ENCODE measurements at places on chromosomes 12 and 14.

- DNase-seq, result no peak
Measured at GRCh38 chr14:97058589-97058988, 261.4 kb downstream of the VRK1 start.

DNA sequence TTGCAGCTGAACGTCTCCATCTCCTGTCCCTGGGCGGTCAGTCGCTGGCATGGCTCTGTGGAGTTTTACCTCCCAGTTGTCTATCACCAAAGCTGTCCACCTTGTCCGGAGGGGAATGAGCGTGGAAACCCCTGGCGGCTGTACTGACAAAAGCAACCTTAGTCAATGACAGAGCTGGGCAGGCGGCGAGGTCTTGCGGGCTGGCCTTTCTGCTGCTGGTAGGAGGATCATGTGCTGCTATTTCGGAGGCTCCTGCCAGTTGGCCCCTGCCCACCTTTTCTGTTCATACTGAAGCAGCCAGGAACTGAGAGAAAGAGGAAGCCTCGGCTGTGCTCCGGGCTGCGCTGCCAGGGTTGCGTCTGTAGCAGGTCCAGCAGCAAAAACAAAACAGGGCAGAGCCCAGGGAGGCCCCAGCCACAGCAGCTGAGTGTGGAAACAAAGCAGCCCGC, 57.7 kb downstream of the HMGA2 start:
- DNase-seq, result no peak

DNA sequence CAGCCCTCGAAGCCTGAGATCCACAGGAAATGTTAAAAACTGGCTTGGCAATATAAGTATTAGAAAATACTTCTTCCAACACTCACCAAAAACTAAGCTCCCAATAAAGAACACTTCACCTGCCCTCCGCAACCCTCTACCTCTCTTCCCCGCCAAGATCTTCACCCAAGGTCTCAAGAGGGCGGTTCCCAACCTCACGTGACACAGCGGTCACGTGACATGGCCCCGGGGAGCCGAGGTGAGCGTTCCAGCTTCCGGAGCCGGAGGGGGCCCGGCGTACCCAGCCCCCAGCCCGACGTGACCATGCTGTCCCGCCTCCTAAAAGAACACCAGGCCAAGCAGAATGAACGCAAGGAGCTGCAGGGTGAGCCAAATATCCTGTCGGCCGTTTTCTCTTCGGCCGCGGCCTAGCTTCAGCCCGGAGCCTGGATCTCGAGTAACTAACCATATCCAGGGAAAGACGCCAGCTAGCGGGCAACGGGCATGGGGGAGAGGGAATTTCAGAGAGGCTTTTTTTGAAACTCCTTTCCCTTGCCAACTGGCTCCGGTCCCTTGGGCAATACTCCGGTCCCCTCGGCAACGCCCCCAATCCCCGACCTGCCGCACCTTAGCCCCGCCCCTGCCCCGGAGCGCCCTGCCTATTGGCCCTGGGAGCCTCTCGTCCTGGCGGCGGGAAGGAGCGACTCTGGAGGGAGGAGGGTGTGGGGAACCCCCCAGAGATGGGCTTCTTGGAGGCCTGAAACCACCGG, at the start of gene BLOC1S1:
BLOC1S1 (plus strand) TSS at position 214 of the 749 bp plus-strand sequence; CDS start at position 220, 6 bp downstream.
- DNase-seq, result peak; percentile 86

DNA sequence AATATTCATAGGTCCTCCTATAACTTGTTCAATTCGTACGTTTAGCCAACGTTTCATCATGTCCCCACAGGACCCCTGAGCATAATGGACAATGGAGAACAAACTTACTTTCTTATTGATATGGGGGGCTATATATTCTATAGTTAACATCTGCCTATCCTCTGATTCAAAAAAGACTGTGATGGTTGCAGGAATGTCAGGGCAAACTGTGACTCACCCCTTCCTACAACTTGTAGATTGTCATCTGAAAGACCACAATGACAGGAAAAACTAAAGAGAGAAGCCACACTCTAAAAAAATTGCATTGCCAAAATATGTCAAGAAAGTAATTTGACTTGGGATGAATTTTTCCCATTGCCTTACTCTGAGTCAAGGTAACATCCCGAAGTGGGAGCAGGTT, 50.8 kb downstream of the CATSPERB start:
- no peak for DNase-seq

DNA sequence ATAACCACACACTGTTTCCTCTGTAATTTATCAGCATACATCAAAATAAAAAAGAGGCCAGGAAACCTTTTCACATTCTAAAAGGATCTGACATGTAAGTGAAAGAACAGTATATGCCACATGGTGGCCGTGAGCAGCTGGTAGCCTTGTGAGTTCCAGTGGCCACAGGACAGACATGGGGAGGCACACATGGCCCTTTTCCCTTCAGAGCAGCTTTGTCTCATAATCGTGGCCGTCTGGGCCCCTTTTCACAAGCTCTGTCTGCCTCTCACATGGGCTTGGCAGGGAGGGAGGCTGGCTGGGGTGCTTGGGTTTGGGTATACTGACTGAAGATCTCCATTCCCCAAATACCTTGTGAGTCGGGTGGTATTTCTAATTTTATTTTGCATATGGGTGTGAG, 1.5 kb upstream of the ZDHHC22 start:
- no peak for DNase-seq

DNA sequence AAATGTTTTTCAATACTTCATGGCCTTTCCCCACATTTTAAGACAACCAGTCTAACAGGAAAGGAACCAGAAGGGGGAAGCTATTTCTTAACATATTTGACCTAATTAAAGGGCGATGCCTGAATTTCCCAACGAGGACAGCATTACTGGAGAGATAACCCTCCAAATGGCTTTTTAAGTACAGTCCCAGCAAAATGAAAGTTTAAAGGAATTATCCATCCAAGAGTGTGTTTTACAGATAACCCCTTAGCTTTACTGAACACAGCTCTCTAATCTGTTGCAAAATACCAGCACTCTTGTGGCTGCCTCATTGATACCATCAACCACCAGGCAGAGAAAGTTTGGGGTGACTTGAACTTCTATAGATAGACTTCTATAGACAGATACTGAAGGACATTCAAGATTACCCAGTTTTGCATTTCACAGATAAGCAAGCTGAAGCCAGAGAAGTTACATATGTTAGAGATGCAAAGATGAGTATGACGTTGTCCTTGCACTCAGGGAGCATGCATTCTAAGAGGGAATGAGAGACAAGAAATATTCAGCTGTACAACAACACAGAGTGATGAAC, 41.3 kb upstream of the DUSP6 start:
- no peak for DNase-seq
